Cardiac septum (tissue), 1 donor: ENCODE measurements at places on chromosomes 12 and 14. TPM values are rescaled to one million over a fixed set of nuclear protein-coding genes. Genes with fewer than 3 reads are reported as not detected.

Gene LRP1-AS
- total RNA-seq, result not detected

Gene GLI1
- total RNA-seq, result 0.83 TPM

Gene TSHR
- total RNA-seq, result not detected

Gene LRP10
- total RNA-seq, result 71.0 TPM

Gene SMAGP
- 4.4 TPM for total RNA-seq

Gene DEGS2
- total RNA-seq, result not detected

Gene KRT73
- not detected for total RNA-seq

Gene SBNO1
- total RNA-seq, result 25.3 TPM

Gene NOS1
- 0.32 TPM for total RNA-seq

Gene KDM5A
- 35.3 TPM for total RNA-seq

Gene KRT82
- total RNA-seq, result not detected

Gene PRH2
- not detected for total RNA-seq

Gene LRCOL1
- total RNA-seq, result not detected

Gene AQP2
- not detected for total RNA-seq

Gene ZFHX2
- total RNA-seq, result 1.3 TPM

Gene NID2
- total RNA-seq, result 37.3 TPM

Gene TRIAP1
- 11.9 TPM for total RNA-seq

Gene SRRM4
- total RNA-seq, result 0.59 TPM

Gene RNASE2
- total RNA-seq, result 0.89 TPM

Gene KRT85
- not detected for total RNA-seq

Gene LMNTD1
- total RNA-seq, result 0.51 TPM

Gene VCPKMT
- 3.0 TPM for total RNA-seq

Gene TUBA1C
- total RNA-seq, result 39.5 TPM

Gene SERPINA1
- 6.0 TPM for total RNA-seq

Gene ITPR2
- total RNA-seq, result 20.9 TPM

Gene POLR3B
- 9.4 TPM for total RNA-seq

Gene PITPNM2
- total RNA-seq, result 22.2 TPM

Gene MAX
- 80.8 TPM for total RNA-seq

Gene TAS2R46
- 0.78 TPM for total RNA-seq

Gene PTHLH
- 1.9 TPM for total RNA-seq

Gene CCDC197
- 3.4 TPM for total RNA-seq

Gene PRKCH
- 17.0 TPM for total RNA-seq

Gene INHBE
- 0.73 TPM for total RNA-seq

Gene NRIP2
- 2.9 TPM for total RNA-seq

Gene TOMM20L
- not detected for total RNA-seq

Gene TBC1D30
- 1.8 TPM for total RNA-seq

Gene ADAM20
- total RNA-seq, result 0.78 TPM

Gene RDH16
- total RNA-seq, result 0.22 TPM

Gene ISCU
- 432 TPM for total RNA-seq

Gene TSPAN19
- total RNA-seq, result not detected

Gene EFS
- total RNA-seq, result 3.7 TPM

Gene ART4
- total RNA-seq, result 1.9 TPM
